OCI-LY7 (cell line): ENCODE measurements at places on chromosomes 7 and 10. TPM values are rescaled to one million over a fixed set of nuclear protein-coding genes. Genes with fewer than 3 reads are reported as not detected.

The SPDYE5 gene
- not detected in 2 replicates for total RNA-seq

The SEMA3D gene
- not detected in 2 replicates for total RNA-seq

GRCh38 chr10:71083716-71083975 lies 128.7 kb upstream of the UNC5B start:
- no peak for DNase-seq

DNA sequence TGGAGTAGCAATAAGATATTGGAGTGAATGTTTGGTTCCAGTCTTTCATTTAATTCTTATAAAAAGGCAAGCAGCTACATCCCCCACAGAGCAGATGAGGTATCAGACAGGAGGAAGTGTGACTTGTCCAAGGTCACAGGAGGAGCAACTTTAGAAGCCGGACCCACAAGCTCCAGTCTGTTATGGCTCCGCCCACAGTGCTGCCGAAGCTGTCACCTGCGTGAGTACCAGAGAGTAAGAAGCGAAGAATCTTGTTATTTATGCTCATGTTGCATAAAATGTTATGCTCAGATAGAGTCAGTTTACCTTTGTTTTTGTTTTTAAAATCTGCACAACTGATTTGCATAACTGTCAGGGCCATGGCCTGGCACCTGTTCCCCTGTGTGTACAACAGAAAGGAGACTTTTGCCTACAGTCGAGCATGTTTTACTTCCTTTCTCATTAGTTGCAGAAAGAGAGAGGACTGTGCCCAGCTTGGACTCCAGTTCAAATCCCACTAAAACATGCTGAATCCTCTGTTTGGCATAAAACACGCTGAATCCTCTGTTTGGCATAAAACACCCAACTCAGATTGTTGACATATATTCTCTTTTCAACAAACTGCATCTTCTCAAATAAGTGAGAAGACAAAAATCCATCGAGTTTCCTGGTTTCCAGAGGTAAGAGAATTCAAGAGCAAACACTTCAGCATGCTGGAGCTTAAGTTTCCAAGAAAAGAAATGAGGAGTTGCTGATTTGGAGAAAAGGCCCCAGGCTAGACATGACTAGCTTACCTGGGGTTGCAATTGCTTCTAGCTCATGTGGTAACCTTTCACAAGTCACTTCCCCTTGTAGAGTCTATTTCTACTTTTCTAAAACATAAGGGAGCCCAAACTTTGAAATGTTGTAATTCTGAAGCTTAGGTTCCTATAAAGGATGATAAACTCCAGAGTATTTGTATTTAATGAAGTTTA lies 409.8 kb upstream of the ZMIZ1 start:
- DNase-seq: peak; percentile 93

DNA sequence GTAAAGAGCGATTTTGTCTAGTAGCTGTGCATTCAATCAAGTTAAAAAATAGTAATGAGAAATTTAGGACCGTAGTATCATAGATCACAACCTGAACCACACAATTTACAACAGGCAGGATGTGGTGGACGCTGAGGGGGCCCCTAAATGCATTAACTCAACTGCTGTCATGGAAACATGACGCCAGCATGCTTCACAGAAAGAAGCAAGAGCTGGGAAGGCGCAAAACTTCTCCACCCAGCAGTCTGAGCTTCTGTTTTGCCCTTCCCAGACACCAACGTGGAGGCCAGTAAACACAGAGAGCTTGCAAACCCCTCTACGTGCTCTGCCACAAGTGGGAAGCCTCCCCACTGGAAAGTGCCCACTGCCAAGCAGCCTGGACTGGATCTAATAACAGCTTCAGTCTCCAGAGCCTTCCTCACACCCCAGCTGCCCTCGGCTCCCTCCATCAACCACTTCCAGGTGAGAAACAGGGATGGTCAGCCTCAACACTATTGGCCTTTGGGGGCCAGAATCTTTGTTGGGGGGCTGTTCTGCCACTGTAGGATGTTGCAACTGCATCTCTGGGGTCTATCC lies 151.8 kb downstream of the SFMBT2 start:
- peak; percentile 33 for DNase-seq

- DNase-seq: no peak
Observed at GRCh38 chr10:122459561-122460273, 1.6 kb upstream of the HTRA1 start.

The C10orf105 gene
- 0.09 and 0.15 TPM in 2 replicates for total RNA-seq

GRCh38 chr7:33193308-33193864 lies 64.0 kb downstream of the BBS9 start:
- peak; percentile 22 for DNase-seq

GRCh38 chr7:774161-775109 lies 47.4 kb upstream of the PRKAR1B start:
- peak; percentile 48 for DNase-seq
